ENCODE measurements at places on chromosomes 1 and 21. TPM values are rescaled to one million over a fixed set of nuclear protein-coding genes. Genes with fewer than 3 reads are reported as not detected.
A peak's percentile ranks its signal among the peaks of the same experiment; 100 is the strongest.

The RUNX3 gene
- 2.0 TPM for total RNA-seq

The EXO1 gene
- 0.58 TPM for total RNA-seq

The AGPAT3 gene
- total RNA-seq: 51.8 TPM

The C1orf56 gene
- total RNA-seq: 5.6 TPM

The HPDL gene
- 2.3 TPM for total RNA-seq

The TLCD4 gene
- 27.9 TPM for total RNA-seq

The ETV3L gene
- not detected for total RNA-seq

The TBCE gene
- 27.9 TPM for total RNA-seq

The RNF115 gene
- 19.9 TPM for total RNA-seq

DNA sequence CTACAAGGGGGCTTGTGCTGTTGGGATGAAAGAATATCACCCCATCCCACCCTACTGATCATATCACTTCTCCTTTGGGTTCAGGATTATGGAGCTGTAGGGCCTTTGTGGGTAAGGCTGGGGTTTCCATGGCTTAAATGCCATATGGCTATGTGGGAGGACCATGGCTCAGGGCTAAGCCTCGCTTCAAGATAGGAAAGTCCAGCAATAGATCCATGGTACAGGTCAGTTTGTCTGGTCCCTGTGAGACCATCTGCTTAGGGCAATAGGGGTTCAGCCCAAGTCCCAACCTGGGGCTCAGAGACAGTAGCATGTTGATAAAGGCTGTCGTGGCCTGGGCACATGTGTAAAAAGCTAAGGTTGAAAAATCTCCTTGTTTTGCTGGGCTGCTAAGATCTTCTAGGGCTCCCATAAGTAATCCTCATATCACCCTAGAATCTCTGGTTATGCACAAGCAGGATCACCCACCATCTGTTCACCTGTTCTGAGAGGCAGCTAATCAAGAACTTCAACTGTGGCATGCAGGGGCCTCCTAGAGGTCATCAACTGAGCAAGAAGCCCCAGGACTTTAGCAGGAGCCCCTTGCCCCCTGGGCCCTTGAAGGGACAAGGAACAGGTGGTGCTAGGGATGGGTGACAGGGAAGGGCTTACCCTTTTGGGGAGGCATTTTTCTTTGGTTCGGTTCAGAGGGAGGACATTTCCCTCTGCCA lies 66.5 kb downstream of the UBE2T start:
- DNase-seq: no peak

GRCh38 chr21:16330082-16330907 lies 600.5 kb downstream of the USP25 start:
- no peak for DNase-seq

DNA sequence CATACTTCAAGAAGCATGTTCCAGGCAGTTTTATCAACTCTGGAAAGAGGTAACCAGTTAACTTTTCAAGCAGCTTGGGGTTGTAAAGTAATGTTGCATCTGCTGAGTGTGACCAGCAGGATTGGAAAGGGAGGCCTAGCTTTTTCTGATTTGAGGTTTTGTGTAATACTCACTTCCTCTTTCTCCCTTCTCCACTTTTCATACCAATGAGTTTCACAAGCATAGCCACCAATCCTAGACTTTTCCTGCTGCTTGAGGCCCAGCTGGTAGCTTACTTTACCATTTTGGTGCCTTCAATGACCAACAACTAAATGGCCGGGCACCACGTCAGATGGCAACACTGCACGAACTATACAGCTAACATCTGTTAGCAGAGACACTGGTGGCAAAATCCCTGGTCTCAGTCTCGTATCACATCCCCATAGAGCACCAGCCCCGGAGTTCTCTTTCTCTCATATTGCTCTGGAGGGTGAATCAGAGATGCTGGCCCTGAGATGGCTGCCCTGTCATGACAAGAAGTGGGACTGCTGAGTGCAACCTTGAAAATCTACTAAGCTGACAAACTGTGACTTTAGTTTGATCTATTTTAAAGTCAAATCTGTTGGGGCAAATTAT lies 14.8 kb upstream of the GPR88 start:
- DNase-seq: no peak

- DNase-seq: no peak
These were observed 684.4 kb downstream of the PLA2G4A start for GRCh38 chr1:187513190-187513589.

- DNase-seq: no peak
These were observed 56.8 kb downstream of the DESI2 start for GRCh38 chr1:244709476-244710368.

DNA sequence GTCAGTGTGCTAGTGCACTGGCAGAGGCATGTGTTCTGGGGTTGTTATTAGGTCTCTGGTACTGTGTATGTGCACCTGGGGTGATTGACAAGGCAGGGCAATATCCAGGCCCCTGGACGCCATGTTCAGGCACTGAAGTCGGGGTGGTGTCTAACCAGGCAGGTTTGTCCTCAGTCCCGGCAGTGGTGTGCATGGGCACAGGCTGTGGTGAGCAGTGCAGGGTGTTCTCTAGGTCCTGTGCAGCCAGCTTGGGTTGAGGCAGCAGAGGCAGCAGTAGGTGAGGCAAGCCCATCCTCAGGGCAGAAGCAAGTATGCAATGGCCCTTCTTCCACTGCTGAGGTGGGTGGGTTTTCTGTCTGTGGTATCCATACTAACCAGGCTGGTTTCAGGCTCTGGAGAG lies 252.3 kb upstream of the LRRC7 start:
- DNase-seq: no peak

GRCh38 chr1:180734366-180734765 lies 102.5 kb downstream of the XPR1 start:
- no peak for DNase-seq

- no peak for DNase-seq
These were observed 60.8 kb upstream of the RALGPS2 start for GRCh38 chr1:178664278-178664677.

GRCh38 chr21:43646550-43647260 lies 12.6 kb downstream of the HSF2BP start:
- peak; percentile 94 for DNase-seq

- no peak for DNase-seq
These were observed 7.9 kb downstream of the COX20 start for GRCh38 chr1:244843148-244843978.

GRCh38 chr1:86375688-86376087 lies 20.4 kb downstream of the ODF2L start:
- no peak for DNase-seq

- no peak for DNase-seq
These were observed 36.7 kb downstream of the MEF2D start for GRCh38 chr1:156463874-156464273.

- no peak for DNase-seq
These were observed 59.6 kb downstream of the ATP6V1G3 start for GRCh38 chr1:198480876-198481275.

DNA sequence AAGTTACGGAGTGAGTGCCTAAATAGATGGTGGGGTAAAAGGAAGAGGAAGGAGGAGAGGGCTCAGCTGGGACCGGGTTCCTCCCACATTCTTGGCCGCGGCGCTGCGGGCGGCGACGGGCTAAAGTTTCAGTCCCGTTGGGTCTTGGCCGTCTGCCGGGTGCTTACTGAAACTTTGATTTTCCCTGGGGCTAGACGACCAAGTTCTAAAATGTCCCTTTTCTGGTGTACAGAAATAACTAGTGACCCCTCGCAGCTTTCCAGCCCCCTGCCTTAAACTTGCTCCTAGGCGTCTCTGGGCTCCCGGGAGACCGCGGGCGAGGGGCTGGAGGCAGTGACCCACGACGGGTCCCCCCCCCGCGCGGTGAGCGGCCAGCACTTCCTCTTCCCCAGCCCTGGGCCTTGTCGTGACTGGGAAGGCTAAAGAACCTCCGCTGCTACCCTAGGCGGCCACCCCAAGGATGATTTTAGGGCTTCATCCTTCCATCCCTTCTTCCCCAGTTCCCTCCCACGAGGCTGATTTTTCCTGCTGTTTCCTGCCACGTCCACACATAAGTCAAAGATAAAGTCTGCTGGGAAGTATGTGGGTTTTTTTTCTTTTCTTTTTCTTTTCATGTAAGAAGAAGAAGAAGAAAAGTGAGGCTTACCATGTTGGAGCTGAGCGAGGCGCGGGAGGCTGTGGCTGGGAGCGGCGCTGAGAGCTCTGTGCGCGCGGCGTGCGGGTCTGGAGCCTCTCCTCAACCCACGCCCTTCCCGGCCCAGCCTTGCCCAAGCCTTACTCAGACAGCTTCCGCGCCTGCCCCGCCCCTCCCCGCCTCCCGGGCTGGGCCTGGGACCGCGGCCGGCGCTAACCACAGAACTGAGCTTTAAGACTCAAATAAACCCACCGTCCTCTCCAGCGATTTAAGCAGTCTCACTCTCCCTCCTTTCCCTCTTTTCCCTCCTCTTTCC lies at the start of gene S100A11:
S100A11 (minus strand) TSS at position 738 of the 950 bp plus-strand sequence; CDS start at position 649, 89 bp downstream.
- peak; percentile 95 for DNase-seq

DNA sequence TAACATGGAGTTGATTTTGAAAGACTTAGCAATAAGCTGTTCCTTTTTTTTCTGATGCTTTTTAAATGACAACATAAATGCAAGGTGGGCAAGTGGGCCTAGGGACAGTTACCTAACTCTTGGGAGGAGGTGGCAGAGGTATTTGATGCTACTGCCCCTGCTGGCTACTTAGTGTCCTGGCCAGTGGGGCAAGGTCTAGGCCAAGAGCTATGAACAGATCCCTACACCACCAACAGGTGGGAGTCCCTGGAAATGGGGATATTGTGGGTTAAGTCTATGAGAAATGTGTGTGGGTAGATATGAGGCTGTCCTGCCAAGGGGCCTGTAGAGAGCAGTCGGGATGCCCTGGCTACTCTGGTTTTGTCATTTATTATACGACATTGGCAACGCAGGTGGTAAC lies 31.3 kb upstream of the B3GALT5 start:
- DNase-seq: no peak
